Kidney (tissue), 22 donors: ENCODE measurements at places on chromosomes 6 and 20. TPM values are rescaled to one million over a fixed set of nuclear protein-coding genes. Genes with fewer than 3 reads are reported as not detected.

- DNase-seq, result no peak
- no peaks in the 10 kb centered on the region for H3K27me3 ChIP-seq
- no peaks in the 10 kb centered on the region for H3K4me1 ChIP-seq
These were observed 56.3 kb downstream of the PREX1 start for GRCh38 chr20:48771542-48771941.

DNA sequence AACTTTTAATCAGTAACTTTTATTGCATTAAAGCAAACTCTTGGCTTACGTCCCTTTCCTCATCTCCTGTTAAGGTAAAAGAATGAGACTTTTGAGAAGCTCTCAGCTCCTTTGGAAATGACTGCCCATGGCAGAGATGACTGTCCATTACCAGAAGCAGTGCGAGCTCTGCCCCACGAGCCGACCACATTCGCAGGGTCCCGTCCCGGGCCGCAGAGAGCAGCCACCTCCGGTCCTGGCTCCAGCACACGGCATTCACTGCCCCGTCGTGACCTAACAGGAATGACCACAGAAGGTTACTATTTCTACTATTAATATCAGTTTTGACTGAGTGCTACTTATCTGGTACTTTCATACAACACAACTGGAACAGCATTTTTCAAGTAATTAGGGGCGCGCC, 63.4 kb downstream of the WDR27 start:
- no peaks in the 10 kb centered on the region for H3K4me1 ChIP-seq
- DNase-seq, result no peak
- H3K4me3 ChIP-seq, result no peak overlapping the region
- no peaks in the 10 kb centered on the region for H3K27me3 ChIP-seq

DNA sequence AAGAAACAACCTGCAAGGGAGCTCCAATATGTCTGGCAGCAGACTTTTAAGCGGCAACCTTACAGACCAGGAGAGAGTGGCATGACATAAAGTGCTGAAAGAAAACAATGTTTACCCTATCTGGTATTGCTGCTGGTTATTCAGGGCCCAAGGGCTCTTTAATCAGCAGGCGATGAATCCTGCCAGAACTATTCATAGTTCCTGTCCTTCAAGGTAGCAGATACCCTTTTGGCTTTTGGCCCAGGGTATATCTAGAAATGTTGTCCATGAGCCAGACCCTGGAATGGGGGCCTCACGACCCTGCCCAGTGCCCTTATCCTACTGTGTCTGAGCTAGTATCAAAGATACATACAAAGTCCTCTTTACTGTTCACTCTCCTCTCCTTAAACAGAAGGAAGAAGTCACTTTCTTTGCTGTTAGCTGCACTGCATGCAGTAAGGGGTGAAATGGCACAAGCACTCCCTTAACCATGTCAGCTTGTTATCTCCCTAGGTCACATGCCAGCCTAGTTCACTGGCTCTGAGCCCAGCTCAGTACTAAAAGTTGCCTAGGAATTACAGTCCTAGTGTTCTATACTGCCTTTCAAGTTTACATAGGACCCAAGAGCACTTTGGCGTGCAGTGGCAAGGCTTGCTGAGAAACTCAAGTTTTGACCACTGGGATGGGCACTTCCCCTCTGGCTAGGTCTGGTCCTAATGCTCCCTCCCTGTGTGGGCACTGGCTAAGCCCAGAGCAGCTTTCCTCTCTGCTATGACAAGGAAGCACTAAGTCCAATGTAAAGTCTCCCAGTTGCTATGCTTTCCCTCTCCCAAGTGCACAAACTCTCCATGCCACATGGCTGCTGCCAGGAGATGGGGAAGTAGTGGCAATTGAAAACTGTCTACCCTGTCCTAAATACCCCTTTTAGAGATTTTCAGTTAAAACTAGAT, 122.0 kb downstream of the HTR1B start:
- no peaks in the 10 kb centered on the region for H3K4me1 ChIP-seq
- DNase-seq, result no peak
- no peaks in the 10 kb centered on the region for H3K27me3 ChIP-seq

- H3K36me3 ChIP-seq, result no peaks in the 10 kb centered on the region
- H3K4me1 ChIP-seq, result no peaks in the 10 kb centered on the region
- H3K27ac ChIP-seq, result no peak overlapping the region
- no peak for DNase-seq
These were observed 106.0 kb downstream of the ZNF217 start for GRCh38 chr20:53487461-53488200.

- no peak overlapping the region for H3K4me3 ChIP-seq
- peak overlapping the region; percentile 94 for H3K27ac ChIP-seq
- no peaks in the 10 kb centered on the region for H3K27me3 ChIP-seq
- H3K4me1 ChIP-seq, result peaks cover 48% of the 10 kb centered on the region
- DNase-seq, result peak; percentile 64
These were observed 28.1 kb downstream of the RIPOR3 start for GRCh38 chr20:50663095-50663821.

DNA sequence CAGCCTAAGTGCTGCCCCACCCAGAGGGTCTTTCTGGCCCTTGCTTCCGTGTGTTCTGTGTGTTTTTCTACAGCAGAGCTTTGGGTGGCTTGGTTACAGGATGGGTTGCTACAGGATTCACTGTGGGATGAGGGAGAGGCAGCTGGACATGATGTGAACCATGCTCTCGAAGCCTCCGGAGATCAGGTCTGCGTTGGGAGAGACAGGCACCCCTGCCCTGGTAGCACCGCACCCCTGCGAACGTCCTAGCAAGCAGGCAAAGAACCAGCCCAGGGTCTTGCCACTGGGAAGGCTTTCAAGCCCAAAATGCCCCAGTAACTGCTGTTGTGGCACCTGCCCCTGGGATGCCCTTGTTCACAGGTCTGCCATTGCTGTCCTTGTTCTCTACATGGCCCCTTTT, 66.4 kb downstream of the IGF2R start:
- no peak overlapping the region for H3K4me3 ChIP-seq
- no peaks in the 10 kb centered on the region for H3K4me1 ChIP-seq
- H3K27me3 ChIP-seq, result no peaks in the 10 kb centered on the region
- peaks cover 32% of the 10 kb centered on the region for H3K36me3 ChIP-seq
- H3K27ac ChIP-seq, result no peak overlapping the region

GRCh38 chr6:39203436-39204159, 25.7 kb downstream of the KCNK5 start:
- no peaks in the 10 kb centered on the region for H3K27me3 ChIP-seq
- no peak overlapping the region for H3K4me3 ChIP-seq
- DNase-seq, result peak; percentile 95
- H3K36me3 ChIP-seq, result peaks cover 5% of the 10 kb centered on the region
- H3K4me1 ChIP-seq, result peaks cover 68% of the 10 kb centered on the region

MLN gene
- not detected for total RNA-seq

NOTCH4 gene
- total RNA-seq, result 30.5 TPM
